NCI-H1417 treated with DMSO at 0.1 percent for 48 hours (cell line): ENCODE measurements at places on chromosomes 7 and 10.
A peak's percentile ranks its signal among the peaks of the same experiment; 100 is the strongest.

- no peak for DNase-seq
These were observed 6.8 kb upstream of the AGR2 start for GRCh38 chr7:16811551-16811950.

DNA sequence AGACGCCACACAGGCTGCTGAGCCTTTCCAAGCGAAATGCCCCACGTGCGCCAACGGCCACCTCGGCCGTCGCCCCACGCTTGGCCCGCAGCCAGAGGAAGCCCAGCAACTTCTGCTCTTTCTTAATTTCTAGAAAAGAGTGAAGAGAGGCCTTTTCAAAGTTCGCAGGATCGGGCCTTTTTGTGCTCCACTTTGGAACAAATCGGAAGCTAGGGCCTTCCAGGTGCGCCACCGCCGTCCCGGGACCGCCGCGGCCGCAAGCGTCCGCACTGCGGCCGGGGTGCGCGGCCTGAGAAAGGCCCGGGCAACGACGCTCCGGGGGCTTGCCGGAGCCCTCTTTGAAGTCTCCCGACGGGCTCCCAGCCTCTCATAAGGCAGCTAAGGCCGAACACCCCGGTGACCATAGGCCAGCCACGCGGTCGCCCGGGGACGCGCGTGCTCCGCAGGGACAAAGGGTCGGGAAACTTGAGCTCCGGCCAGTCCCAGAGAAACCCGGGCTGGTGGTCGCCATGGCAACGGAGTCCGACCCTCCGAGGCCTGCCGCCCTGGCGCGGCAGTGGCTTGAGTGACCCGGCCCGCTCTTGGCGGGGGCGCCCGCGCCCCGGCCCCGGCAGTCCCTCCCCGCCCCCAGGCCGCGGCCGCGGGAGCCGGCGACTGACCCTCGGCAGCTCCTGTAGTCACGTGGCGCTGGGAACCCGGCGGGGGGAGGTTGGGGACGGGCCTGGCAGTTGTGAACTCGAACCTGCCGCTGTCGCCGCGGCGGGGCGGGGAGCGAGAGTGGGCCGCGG lies at the start of gene REPIN1:
REPIN1 (plus strand) TSS at position 727 of the 788 bp plus-strand sequence. CDS start 890 bp downstream, outside the sequence.
- peak; percentile 64 for DNase-seq

GRCh38 chr10:8927705-8928104 lies 873.2 kb downstream of the GATA3 start:
- DNase-seq, result no peak

DNA sequence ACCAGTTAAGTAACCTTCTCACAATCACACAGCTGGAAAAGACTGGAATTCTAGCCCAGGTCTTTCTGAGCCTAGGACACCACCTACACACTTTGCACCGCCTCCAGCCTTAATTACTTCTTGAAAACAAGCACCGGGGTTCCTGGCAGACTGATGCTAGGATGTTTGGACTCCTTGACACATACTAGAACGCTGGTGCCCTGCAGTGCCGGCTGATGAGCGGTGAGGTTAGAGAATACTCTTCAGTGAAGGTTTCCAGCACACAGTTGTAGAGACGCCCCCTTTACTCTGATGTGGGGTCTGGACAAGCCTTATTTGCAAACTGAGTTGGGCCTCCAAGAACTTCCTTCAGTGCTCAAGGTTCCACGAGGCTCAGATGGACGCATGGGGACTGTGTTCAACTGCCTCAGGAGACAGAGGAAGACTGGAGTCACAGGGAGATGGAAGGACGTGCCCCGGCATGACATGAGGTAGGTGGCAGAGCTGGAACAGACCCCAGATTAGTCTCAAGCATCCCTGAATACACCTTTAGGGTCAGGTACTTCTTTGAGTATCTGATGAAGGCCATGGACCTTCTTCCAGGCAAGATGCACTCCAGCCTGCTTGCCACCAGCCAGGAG lies 89.6 kb downstream of the COBL start:
- DNase-seq, result no peak

DNA sequence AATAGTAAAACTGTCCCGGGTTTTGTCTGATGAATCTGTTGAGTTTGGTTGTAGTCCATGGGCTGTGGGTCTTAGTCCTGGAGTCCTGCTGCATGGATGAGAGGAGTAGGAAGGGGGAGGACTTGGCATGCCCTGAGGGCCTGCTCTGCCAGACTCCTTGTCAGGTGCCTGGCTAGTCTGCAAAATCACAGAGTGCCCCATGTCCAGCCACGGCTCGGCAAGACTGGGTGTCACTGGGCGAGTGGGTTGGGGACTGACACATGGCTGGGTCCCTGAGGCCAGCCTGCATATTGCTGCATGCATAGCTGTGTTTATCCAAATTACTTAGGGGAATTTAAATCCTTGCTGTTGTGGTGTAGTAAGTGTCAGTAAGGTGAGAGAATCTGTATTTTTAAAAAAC lies 9.7 kb downstream of the MINDY4 start:
- DNase-seq, result no peak

DNA sequence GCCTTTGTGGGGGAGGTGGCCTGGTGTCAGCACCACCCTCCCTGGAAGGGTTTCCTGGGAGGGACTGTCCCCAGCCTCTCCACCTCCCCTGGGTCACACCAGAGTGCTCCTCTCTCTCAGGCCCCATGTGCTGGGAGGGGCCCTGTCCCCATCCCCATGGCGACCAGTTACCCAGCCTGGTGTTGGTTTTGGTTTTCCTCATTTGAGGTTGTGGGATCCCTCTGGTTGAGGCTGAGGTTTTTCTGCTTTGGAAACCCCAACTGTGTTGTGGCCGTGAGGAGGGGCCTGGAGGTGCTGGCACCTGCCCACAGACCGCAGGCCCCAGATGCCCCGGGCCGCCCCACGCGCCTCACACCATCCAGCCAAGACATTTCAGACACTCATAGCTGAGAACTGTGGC lies 106.3 kb downstream of the GRK5 start:
- no peak for DNase-seq

- DNase-seq, result no peak
These were observed 106.9 kb upstream of the PDLIM1 start for GRCh38 chr10:95397747-95398146.

- DNase-seq, result no peak
These were observed 168.9 kb upstream of the PHF14 start for GRCh38 chr7:10804770-10805169.

DNA sequence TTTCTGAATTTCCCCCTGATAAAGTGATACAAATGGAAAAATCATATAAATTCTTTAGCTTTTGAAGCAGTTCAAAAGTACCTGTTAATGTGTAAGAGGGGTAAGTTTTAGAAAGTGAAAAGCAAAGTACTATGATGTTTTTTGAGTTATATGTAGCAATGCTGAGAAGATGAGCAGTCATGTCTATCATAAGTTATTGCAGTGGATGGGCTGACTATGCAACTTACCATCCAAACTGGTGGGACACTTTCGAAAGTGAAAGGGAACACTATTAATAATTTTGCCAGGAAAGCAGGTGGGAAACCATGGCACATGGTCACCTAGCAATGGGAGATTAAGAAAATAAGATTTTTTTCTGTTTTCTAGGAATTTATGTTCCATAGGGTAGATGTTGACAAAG lies 4.1 kb downstream of the MINPP1 start:
- DNase-seq, result no peak

DNA sequence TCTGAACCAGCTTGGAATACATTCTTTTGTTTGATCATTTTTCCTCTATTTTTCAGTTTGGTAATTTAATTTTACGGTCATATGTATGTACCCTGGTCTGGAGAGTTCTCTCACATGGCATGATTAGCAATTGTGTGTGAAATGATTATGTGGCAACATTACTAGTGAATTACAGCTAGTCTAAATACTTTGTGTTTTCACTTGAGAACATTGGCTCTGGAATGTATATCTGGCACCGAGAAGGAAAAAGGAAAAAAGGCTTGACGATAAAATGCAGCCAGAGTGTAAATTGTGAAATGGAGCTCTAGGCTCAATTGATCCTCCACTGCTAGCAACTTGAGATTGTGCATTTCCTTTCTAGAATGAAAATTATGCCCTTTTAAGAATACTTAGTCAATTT lies 397.2 kb downstream of the EXOC4 start:
- no peak for DNase-seq

- no peak for DNase-seq
These were observed 999 bp downstream of the ITIH5 start for GRCh38 chr10:7665767-7666166.

DNA sequence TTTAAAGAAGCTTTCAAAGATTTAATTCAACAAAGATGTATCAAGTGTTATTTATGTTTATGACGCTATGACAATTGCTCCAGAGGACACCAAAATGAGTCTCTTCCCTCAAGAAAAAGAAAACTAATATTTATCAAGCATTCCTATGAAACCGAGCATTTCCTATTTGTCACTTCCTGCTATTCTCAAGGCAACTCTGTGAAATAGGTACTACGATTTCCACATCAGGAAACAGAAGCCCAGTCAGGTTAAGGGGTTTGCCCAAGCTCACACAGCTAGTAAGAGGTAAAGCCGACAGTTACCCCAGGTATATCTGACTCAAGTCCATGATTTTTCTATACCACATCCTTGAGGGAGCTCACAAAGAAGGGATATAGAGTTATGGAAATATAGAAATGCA lies 85.9 kb downstream of the TRIL start:
- DNase-seq, result no peak

DNA sequence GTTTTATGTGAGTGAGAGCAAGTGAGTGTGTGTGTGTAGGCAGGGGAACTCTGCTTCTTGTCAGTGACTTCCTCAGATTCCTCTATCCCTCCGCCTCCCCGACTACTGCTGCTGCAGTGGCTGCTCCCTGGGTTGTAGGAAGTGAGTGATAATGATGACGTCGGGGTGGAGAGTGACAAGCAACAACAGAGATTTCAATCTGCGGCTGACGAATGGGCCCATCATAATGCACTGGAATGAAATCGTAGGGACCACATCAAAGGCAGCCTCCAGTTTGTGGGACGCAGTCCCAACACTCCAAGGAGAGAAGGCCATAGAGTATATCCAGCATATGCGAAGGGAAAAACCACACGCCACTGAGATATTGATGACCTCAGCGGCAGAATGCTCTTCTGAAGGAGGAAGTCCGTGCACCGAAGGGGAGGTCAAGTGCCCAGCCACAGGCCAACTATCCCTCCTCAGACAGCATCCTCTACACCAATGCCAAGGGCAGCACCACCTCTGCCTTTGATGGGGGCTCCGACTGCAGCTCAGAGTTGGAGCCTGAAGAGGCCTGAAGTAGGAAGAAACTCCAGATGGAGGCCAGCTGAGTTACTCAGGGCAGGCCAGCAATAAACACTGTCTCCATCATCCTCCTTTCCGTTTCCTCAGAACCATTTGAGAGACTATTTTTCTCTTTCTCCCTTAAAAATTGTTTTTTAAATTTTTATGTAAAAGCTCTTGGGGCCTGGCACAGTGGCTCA lies 11.3 kb upstream of the STMP1 start:
- DNase-seq, result no peak

GRCh38 chr10:88489107-88489506 lies 94.0 kb downstream of the RNLS start:
- no peak for DNase-seq

DNA sequence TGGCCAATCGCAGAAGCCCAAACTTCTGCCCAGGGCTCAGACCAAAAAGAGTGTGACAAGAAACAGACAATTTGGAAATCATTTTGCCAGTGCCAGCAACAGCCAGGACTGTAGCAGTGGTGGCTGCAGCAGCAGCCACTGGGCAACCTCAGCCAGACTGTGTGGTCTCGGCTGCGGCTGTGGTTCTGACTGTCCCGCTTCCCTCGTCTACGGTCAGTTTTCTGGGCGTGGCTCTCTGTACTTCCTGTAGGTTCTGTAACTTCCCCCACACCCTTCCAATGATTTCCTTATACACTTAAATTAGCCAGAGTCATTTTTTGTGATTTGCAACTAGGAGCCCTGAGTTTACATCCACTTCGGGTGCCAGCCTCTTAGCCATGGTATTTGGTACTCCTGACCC lies 39.9 kb downstream of the CYTH3 start:
- DNase-seq, result no peak

DNA sequence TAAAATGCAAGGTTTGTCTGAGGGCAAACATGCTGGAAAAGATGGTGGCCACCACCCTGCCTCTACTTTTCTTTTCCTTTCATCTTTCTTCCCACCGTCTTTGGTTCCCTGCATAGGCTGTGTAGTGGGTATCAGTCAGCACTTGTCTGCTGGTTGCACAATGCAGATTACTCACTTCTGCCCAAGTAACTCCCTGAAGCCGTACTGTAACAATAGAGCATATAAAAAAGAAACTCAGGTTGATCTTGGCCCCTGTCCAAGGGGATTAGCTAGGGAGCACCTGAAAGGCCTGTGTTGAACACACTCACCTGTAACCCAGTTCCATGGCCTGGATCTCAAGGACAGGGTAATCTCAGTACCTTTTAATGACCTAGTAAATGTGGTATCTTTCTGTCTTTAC lies 533.0 kb upstream of the GALNT17 start:
- no peak for DNase-seq

- no peak for DNase-seq
These were observed 85.2 kb upstream of the NPVF start for GRCh38 chr7:25313526-25313925.

GRCh38 chr7:64883113-64883905 lies 19.8 kb upstream of the ZNF273 start:
- DNase-seq, result no peak

- DNase-seq, result no peak
These were observed 63.0 kb downstream of the VOPP1 start for GRCh38 chr7:55509322-55509721.

GRCh38 chr7:31772211-31772610 lies 85.2 kb downstream of the PPP1R17 start:
- no peak for DNase-seq

DNA sequence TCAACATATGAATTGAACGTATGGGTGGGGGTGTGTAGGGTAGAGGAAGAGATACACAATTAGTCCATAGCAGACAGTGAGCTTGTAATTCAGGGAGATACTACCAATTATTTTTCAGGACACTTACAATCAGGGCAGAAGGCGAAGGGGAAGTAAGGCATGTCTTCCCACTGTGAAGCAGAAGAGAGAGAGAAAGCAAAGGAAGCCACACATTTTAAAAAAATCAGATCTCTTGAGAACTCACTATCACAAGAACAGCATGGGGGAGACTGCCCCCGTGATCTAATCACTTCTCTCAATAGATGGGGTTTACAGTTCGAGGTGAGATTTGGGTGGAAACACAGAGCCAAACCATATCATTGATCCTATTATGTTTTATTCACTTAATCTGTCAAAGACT lies 116.4 kb upstream of the RPA3 start:
- DNase-seq, result no peak

DNA sequence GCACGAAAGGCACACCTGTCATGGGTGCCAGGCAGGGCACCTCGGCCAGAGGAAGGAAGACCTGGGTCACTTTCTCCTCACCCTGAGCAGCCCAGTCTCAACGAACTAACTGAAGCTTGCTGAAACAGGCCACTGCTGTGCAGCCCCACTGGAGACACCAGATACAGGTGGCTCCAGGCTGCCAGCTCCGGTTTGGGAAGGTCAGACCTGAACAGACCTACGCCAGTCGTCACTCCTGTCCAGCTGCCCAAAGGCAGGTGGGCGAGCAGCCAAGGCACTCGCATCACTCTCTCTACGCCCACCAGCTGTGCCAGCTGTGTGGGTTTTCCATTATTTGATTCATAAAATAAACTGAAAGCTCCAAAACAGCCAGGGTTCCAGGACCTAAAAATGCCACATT lies 256.1 kb downstream of the ZMYND11 start:
- no peak for DNase-seq

- no peak for DNase-seq
These were observed 51.7 kb downstream of the DAGLB start for GRCh38 chr7:6395898-6396595.
